ENCODE measurements at places on chromosomes 6 and 20.
A peak's percentile ranks its signal among the peaks of the same experiment; 100 is the strongest.

DNA sequence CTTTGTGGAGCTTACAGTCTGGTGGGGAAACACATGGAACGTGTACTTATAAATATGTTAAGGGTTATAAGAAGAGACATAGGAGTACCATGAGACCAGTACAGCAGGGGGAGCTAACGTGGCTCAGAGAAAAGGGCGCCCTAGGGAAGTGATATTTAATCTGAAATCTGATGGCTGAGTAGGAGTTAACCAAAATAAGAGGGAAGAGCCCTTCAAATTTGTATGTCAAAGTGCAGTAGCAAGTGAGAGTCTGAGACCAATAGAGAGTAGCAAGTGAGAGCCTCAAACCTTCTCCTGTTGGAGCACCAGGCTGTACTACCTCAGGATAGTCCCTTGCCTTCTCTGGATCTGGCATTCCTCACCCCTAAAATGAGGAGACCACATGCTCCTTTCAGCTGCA lies 6.1 kb upstream of the PKIG start:
- no peak for DNase-seq

- peak; percentile 71 for DNase-seq
Observed at GRCh38 chr6:35737413-35738211, 780 bp downstream of the ARMC12 start.

- no peak for DNase-seq
Observed at GRCh38 chr6:48031711-48032110, 79.3 kb downstream of the PTCHD4 start.

DNA sequence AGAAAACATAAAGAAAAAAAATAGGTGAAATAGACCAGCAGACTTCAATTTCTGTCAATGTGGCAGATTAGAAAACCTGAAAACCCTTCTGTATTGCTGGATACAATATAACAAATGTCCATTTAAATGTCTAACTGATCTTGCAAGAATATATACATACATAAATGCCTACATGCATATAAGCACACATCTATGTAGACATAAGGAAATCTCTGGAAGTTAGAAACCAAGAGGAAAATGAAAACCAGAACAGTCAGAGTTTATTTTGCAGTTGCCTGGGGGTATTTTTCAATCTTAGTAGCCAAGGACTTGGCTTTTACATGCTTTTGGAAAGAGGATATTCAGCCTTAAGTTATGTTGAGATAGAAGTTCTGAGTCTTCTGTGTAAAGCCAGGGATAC lies 184.0 kb downstream of the RPS12 start:
- no peak for DNase-seq

DNA sequence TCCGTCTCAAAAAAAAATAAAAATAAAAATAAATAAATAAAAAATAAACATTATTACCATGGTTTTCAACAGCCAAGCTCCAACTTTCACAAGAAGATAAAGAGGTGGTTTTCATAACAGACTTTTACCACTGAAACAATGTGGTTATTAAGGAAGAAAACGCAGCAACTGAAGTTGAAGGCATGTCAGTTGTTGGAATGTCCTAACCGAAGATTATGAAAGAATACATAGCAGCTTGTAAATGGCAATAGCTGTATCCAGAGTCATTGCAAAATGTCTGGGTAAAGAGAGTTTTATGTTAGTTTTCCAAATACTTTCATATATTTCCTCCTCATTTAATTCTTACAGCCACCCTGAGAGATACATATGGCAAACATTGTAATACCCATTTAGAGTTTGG lies 161.6 kb upstream of the MARCKS start:
- no peak for DNase-seq

DNA sequence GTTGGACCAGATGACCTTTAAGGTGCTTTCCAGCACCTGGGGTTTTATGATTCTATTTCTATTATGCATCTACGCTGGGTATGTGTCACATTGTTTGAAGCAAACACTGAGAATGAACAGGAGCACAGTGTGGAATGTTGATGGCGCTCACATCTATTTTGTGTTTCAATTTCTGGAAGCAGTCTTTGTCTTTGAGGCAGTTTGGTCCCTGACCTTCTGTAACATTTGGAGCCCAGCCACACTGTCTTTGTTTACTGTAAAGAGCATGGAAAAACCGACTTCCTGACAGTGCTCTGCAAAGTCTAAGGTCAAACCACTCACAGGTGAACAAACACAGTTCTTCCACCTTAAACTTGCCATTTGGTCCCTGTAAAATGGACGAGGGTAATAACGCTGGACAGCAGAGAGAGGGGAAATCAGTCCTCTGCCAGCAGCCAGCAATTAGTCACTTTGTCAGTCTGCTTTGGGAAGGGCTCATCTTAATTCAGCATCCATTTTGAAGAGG lies 155.5 kb downstream of the PRL start:
- DNase-seq, result no peak

GRCh38 chr6:10141746-10142443 lies 273.0 kb downstream of the TFAP2A start:
- DNase-seq, result no peak

DNA sequence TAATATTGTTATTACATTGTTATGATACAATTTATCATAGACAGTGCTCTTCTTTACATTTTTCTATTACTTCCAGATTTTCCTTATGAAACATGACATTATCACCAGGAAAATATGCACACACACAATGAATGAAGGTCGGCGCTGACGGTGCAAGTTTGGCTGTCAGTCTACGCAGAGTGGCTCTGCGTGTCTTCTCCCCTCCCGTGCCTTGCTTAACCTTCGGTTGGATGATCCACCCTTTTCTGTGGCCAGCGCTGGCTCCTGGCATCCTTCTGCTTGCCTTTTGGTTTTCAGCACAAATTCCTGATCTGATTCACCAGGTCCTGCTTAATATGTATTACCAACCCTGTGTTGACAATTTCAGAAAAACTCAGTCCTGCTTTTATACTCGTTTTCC lies 157.4 kb downstream of the TSHZ2 start:
- DNase-seq, result no peak

- DNase-seq, result no peak
Observed at GRCh38 chr6:45531999-45532595, 154.4 kb upstream of the SUPT3H start.

DNA sequence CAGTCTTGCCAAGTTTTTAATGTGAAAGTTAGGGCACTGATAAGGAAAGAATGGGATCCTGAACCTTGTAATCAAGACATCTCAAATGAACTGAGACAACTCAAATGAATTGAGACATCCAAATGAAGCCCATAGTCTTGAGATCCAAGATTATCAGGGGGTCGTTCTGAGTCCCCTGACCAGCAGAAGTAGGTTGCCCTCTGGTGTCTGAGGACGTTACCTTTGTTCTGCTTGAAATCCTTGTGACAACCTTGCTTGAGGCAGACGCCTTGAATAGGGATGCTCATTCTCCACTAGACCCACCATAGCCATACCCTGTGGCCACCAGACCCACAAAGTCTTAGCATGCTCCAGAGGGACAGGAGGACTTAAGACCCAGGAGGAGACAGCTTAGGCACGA lies 37.7 kb downstream of the ZBTB9 start:
- no peak for DNase-seq

- peak; percentile 41 for DNase-seq
Observed at GRCh38 chr6:142819603-142820337, 125.2 kb downstream of the HIVEP2 start.

GRCh38 chr6:162290846-162291465 lies 436.6 kb downstream of the PRKN start:
- no peak for DNase-seq

DNA sequence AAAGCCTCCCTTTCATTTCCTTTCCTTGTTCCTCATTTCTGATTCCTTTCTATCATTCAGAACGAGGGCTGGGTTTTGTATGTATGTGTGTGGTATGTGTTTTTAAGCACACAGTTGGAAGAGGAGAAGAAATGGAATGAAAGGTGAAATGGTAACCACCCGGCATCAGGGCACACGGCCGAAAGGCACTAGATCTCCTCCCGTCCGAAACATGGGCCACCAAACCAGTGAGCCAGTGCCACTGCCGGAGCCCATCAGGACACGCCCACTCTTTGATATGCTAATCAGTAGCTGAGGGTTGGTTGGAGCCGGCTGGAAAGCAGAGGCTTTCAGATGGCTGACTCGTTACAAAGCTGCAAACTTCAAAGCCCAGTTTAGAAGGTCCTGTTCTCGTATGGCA lies 228.6 kb upstream of the JARID2 start:
- no peak for DNase-seq

DNA sequence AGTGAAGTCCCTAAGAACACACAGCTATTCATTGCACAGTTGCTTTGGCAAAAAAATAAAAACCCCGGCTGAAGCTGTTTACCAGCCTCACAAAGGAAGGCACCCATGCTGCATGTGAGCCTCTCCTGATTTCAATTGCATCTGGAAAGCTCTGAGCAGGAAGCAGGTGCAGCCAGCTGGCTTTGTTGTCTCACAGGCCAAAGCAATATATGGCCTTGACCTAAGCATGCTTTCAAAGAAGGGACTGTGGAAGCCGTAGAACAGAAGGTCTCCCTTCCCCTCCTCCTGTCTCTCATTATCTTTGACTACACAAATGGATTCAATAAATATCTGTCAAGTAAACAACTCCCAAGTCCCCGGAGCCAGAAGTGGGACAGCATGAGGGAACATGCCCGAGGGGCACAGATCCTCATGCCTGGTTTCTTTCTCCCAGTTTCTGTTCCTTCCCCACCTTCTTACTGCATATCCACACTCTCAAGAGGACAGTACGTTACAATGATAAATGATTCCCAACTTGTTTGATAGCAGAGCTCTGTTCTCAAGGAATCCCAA lies 57.2 kb upstream of the PCSK2 start:
- no peak for DNase-seq

GRCh38 chr6:89385156-89385667 lies 26.9 kb downstream of the RRAGD start:
- DNase-seq, result no peak

DNA sequence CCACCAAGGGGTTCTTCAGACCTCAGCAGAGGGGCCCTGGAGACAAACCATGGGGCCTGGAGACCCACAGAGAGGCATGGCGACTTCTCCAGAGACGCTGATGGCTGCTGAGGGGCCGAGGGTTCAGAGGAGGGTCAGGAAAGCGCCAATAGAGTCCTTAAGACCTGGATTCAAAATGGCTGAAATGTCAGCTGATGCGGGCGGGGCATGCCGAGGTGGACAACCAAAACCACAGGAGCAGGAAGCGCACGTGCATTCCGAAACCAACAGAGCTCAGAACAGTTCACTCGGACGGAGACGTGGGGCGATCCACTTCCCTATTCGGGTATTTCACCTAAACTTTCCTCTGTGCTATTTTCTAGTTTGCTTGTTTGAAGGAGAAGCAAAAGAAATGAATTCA lies 99.9 kb upstream of the RIN2 start:
- DNase-seq, result no peak

DNA sequence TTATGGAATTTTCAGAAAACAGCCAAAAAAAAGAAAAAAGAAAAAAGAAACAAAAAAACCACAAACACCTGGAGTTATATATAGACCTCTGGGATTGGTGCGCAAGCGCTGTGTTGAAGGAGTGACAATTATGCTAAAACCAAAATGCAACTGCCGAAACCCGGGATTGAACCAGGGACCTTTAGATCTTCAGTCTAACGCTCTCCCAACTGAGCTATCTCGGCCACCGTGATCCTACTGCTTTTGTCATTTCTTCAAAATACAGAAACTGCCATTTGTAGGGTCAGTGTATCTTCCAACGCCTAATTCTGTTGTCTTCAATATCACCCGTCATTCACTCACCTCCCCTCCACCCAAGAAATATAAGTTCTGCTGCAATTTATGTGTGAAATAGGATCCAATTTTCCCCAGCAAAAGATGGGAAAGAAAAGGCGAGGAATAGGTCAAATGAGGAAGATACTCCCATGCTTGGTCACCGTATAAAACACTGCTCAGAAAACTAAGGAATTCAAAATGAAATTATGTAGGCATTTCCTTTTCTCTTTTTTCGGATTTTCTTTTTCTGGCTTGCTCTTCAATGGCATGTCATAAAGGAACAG lies 116.0 kb downstream of the TRIM27 start:
- no peak for DNase-seq

DNA sequence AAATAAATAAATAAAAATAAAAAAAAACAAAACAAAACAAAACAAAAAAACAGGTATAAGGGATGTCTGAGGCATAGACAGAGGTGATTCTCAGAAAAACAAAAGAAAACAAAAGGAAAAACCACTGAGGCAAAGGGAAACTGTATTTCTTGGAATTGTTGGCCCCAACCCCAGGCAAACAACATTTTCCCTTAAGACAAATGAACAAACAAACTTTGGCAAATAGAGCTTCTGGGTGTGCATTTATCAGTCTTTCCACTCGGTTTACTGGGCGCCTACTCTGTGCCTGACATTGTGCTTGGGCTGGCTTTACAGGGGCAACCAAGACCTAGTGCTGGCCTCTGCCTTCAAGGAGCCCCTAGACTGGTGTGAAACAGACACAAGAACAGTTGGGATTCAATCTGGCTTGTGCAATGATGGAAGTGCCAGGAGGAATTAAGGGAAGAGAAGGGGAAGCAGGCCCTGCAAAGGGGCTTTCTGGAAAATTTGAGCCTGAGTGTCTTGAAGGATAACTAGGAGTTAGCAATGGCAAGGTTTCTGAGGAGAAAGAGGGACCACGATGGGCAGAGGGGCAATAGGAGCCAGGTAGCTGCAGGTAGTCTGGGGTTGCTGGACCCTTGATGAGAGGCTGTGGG lies 33.8 kb upstream of the IER3 start:
- no peak for DNase-seq

GRCh38 chr6:110390404-110390803 lies 25.0 kb downstream of the DDO start:
- DNase-seq, result no peak

GRCh38 chr6:62152796-62153195 lies 133.2 kb downstream of the KHDRBS2 start:
- no peak for DNase-seq

DNA sequence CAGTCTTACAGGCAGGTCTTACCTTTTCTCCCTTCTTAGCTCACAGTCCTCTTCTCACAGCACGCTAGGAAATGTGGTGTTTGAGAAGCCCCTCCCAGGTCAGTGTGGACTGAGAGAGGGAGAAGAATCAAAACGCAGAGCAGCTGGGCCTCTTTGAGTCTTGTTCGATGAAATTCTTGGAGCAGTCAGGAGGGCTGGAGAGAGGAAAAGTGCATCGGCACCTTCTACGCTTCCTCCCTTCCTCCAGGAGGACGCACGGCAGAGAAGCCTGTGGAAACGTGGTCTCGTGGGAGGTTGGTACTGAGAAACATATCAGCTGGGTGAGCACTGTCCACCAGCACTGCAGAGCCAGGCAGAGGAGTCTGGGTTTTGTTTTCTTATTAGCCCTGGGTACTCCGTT lies 52.7 kb downstream of the TXLNB start:
- no peak for DNase-seq

GRCh38 chr6:5328800-5329199 lies 67.5 kb downstream of the FARS2 start:
- DNase-seq, result no peak

DNA sequence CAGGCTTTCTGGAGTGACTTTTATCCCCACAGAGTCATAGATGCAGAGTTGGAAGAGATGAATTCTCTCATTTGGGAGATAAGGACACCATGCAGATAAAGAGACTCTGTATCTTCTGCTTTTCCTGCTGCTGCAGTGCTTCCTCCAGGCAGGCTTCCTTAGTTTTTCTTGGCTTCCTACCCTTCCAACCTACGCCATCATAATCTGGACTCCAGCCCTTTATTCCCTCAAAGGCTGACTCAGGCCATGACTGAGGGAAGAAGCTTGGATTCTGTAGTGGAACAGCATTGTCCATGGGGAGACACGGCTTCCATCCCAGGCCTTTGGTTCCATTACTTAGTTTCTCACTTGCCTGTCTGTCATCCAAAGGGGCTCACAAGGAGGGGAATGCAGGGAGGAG lies 6.5 kb upstream of the RNF24 start:
- DNase-seq, result no peak

GRCh38 chr6:54516321-54516720 lies 208.1 kb downstream of the TINAG start:
- DNase-seq, result no peak

- peak; percentile 27 for DNase-seq
Observed at GRCh38 chr6:447381-448165, 56.0 kb downstream of the IRF4 start.
